Osteocyte (in vitro differentiated cells): ENCODE measurements at places on chromosomes 16 and 17.

DNA sequence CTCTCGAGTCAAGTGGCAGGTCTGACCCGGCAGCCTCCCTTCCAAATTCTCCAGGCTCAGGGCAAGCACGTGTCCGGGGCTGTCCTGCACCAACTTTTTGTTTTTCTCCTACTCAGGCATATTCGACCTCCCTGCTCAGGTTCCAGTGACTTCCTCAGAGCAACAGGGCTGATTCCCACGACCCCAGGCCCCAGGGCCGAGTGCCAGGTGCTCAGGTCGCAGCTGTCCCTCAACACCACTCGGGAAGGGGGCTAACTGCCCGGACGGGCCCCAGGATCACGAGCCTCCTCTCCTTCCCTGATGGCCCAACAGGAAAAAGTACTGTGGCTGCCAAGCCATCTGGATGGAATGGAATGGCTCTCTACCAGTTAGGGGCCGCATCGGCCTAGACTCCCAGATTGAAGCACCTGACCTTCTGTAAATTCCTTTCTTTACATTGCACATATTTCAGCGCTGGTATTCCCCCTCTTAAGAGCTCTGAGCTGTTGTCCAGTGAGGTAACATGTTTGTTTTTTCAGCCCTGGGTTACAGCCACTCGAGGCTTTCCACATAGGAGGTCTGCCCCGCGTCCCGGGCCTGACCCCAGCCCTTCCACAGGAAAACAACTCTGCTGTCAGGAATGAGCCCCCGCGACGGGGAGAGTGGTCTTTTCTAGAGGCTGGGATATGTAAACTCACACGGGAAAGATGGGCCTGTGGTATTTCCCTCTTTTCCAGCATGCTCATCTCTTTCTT is 25.0 kb downstream of the NXN start:
- H3K36me3 ChIP-seq = peaks cover 8% of the 10 kb centered on the region
- DNase-seq = no peak
- peak overlapping the region; percentile 1 for H3K4me3 ChIP-seq

- H3K36me3 ChIP-seq = peaks cover 2% of the 10 kb centered on the region
- no peak overlapping the region for H3K4me3 ChIP-seq
- DNase-seq = peak; percentile 60
Measured at GRCh38 chr16:27424772-27425498, 23.0 kb downstream of the IL21R start.

GRCh38 chr17:77462553-77463497 is 322.1 kb downstream of the SEC14L1 start:
- H3K4me3 ChIP-seq = no peak overlapping the region
- peaks cover 9% of the 10 kb centered on the region for H3K36me3 ChIP-seq
- DNase-seq = no peak
- H3K27me3 ChIP-seq = no peaks in the 10 kb centered on the region
- H3K4me1 ChIP-seq = peaks cover 80% of the 10 kb centered on the region

- H3K27ac ChIP-seq = no peak overlapping the region
- no peaks in the 10 kb centered on the region for H3K4me1 ChIP-seq
- no peak for DNase-seq
- H3K4me3 ChIP-seq = no peak overlapping the region
Measured at GRCh38 chr17:46916211-46916610, 6.7 kb upstream of the GOSR2 start.

GRCh38 chr16:66614161-66614802 is 9.8 kb downstream of the CMTM3 start:
- DNase-seq = no peak
- H3K27me3 ChIP-seq = no peaks in the 10 kb centered on the region
- H3K27ac ChIP-seq = peak overlapping the region; percentile 50
- peaks cover 47% of the 10 kb centered on the region for H3K4me1 ChIP-seq
- no peak overlapping the region for H3K4me3 ChIP-seq

GRCh38 chr17:10120749-10121148 is 77.7 kb downstream of the GAS7 start:
- peaks cover 52% of the 10 kb centered on the region for H3K4me1 ChIP-seq
- H3K36me3 ChIP-seq = no peaks in the 10 kb centered on the region
- no peak overlapping the region for H3K4me3 ChIP-seq
- H3K27ac ChIP-seq = no peak overlapping the region
- H3K27me3 ChIP-seq = no peaks in the 10 kb centered on the region

DNA sequence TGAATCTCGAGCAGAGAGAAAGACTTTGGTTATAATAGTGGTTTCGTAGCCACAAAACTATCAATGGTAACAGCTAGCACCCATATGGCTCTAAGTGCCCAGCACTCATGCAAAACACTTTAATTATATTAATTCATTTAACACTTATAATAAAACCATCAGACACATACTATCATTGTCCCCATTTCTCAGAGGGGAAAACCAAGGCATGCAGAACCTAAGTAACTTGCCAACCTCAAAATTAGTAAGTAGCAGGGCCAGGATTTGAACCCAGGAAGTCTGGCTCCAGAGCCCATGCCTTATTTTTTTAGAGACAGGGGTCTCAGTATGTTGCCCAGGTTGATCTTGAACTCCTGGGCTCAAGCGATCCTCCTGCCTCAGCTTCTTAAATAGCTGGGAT is 145.6 kb upstream of the HS3ST2 start:
- H3K4me1 ChIP-seq = no peaks in the 10 kb centered on the region
- no peaks in the 10 kb centered on the region for H3K27me3 ChIP-seq

DNA sequence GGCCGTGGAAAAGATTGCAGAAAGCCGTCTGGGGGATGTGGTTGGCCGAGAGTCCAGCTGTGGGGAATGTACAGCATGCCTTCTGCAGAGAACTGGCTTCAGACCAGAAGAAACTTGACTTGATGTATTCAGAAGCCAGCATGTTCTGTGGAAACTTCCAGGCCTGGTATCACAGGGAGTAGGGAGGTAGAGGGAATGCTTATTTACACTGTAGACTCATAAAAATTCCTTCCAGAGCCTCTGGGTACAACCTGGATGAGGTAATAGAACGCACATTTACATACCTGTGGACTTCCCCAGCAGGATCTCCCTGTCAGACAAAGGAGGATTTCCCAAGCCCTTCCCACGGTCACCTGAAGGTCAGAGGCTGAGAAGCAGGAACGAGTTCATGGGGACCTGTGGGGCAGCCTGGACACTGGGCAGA is 11.8 kb upstream of the GAS7 start:
- H3K36me3 ChIP-seq = no peaks in the 10 kb centered on the region
- H3K27ac ChIP-seq = peak overlapping the region; percentile 71
- DNase-seq = no peak
- H3K4me1 ChIP-seq = peaks cover 22% of the 10 kb centered on the region

DNA sequence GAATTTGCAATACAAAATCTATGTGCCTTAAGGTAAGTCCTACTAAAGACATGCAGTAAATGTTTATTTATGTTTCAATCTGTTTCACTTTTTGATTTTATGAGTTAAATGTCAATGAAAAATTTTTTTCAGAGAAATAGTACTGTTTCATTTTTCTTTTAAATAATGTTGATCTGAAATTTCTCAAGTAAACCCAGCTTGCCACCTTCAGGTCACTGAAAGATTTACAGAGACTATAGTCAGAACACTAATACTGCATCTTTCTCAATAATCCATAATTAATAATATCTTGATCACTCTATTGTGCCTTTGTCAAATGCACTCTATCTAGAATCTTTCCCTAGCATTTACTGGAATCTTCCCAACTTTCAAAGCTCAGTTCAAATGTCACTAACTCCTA is 6.5 kb upstream of the DHX40 start:
- no peak overlapping the region for H3K4me3 ChIP-seq
- H3K36me3 ChIP-seq = no peaks in the 10 kb centered on the region
- H3K27ac ChIP-seq = no peak overlapping the region
- peaks cover 39% of the 10 kb centered on the region for H3K27me3 ChIP-seq
- DNase-seq = no peak

DNA sequence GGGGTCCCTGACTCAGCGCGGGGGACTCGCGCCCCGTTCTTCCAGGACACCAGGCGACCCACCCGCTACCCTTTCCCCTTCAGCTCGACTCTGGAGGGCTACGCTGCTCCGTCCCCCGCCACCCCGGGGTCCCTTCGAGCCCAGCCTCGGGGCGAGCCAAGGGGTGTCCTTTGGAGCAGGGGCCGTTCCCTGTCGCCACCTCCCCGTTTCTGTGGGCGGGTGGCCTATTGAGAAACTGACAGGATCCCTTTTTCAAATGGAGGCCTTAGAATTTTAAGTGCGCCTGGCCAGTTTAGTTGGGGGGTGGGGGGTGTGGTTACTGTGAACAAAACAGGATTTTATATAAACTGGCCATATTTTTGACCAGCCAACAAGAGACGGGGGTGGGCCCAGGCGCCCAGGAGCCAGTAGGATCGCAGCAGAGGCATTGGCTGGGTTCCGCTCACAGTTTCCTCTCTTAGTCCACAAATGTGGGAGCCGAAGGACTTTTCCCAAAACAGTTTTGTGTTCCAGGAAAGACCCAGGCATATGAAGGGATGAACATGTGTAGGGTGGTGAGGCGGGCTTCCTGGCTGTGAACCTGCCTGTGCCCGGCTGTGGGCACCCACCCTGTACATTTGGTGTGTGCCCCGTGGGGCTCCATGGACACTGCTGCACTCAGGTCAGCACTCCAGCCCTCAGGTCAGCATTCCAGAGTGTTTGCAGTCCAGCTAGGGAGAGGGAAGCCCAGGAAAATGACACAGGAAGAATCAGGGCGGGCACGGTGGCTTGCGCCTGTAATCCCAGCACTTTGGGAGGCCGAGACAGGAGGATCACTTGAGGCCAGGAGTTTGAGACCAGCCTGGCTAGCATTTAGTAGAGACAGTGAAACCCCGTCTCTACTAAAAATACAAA is 722 bp upstream of the TIMP2 start:
- no peak for DNase-seq
- no peaks in the 10 kb centered on the region for H3K27me3 ChIP-seq
- H3K36me3 ChIP-seq = no peaks in the 10 kb centered on the region
- H3K4me3 ChIP-seq = peak overlapping the region; percentile 56
- H3K27ac ChIP-seq = peak overlapping the region; percentile 81

- H3K36me3 ChIP-seq = peaks cover 69% of the 10 kb centered on the region
- H3K4me3 ChIP-seq = no peak overlapping the region
Measured at GRCh38 chr16:70563636-70564035, 40.0 kb downstream of the SF3B3 start.

DNA sequence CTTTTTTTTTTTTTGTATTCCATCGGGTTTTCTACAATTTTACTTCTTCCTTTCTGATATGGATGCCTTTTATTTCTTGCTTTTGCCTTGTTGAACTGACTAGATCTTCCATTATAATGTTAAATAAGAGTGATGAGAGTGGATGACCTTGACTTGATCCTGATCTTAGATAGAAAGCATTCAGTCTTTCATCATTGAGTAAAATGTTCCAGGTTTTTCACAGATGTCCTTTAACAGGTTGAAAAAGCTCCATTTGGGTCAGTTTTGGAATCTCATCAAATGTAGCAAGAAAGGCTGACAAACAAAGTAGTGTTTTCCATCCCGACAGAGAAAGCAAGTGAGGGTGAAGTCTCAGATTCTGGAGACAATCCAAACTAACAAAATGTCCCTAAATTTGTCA is 27.2 kb upstream of the WIPI1 start:
- no peak for DNase-seq
- H3K4me1 ChIP-seq = no peaks in the 10 kb centered on the region
- peaks cover under 1% of the 10 kb centered on the region for H3K36me3 ChIP-seq
- H3K27ac ChIP-seq = no peak overlapping the region
- H3K4me3 ChIP-seq = no peak overlapping the region
- H3K27me3 ChIP-seq = peaks cover 49% of the 10 kb centered on the region

DNA sequence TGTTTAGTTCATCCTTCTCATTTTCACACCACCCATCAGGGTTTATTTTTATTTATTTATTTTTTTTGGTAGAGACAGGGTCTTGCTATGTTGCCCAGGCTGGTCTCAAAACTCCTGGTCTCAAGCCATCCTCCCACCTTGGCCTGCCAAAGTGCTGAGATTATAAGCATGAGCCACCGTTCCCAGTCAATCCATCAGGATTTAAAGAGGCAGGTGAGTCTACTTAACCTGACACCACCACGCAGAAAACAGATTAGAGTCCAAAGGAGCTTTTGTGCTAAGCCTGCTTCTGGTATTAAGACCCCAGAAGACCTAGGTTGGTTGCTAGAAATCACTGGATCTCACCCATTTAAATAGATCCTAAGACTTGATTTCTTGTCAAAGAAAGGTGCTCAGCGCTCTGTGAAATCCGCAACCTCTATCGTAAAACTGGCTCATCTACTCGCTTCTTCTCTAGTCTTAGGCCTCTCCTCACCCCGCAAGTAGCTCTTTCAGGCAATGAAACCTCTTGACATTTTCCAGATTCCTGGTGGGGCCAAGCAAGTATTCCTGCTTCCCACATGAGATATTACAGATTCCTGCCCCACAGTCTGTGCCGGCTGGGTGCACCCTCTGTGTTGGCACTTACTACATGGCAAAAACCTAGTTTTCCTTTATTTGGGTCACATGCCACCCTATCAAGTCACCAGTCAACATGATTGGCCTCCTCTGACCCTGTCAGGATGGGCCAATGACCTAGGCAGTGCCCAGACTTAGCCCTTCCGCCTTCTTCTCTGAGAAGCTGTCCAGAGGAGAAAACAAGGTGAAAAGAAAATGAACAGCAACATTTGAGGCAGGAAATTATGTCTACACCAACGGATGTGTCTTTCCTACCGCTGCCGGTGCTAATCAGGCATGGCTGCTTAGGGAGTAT is 9.0 kb downstream of the PITPNA start:
- H3K27me3 ChIP-seq = no peaks in the 10 kb centered on the region
- H3K36me3 ChIP-seq = peaks cover 26% of the 10 kb centered on the region
- H3K27ac ChIP-seq = no peak overlapping the region
- H3K4me1 ChIP-seq = no peaks in the 10 kb centered on the region

- peaks cover 25% of the 10 kb centered on the region for H3K27me3 ChIP-seq
- H3K4me1 ChIP-seq = peaks cover 3% of the 10 kb centered on the region
- H3K36me3 ChIP-seq = peaks cover 2% of the 10 kb centered on the region
- no peak for DNase-seq
- no peak overlapping the region for H3K27ac ChIP-seq
- no peak overlapping the region for H3K4me3 ChIP-seq
Measured at GRCh38 chr16:15769239-15769638, 87.6 kb downstream of the MYH11 start.

DNA sequence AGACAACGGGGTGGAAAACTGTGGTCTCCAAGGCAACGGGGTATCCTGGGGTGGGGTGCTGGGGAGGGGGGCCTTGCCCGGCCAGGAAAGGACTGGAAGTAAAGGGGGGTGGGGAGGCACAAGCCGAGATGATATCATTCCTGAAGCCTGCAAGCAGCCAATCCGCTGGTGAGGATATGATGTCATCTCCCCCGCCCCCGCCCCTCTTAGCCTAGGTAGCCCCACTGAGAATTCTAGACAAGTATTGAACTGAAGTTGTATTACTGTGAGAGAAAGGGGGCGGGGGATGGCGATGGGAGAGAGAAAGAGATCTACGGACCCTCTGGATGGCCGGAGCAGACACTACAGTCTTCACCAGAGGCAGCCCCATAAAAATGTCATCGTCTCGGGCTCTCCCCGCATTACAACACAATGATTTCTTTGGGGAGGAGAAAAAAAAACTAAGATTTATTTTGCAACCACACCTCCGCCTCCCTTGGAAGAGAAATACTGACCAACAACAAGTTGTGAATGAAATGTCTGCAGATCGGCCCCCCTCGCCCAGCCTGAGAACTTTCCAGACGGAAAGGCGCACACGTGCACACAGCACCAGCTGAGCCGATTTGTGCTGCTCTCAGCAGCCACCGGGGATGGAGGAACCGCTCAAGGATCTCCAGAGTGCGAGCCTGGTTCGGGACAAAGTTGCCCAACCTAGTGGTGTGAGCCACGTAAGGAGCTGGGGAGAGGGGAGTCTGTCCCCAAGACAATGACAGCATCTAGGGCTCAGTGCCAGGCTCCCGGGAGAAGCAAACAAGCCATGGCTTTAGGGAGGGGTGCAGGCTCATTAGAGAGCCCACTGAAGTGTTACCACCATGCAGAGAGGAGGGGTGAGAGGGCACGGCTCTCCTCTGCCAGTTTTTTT is 222.1 kb downstream of the SOX9 start:
- no peaks in the 10 kb centered on the region for H3K36me3 ChIP-seq
- peaks cover 17% of the 10 kb centered on the region for H3K4me1 ChIP-seq
- H3K27me3 ChIP-seq = no peaks in the 10 kb centered on the region

- no peak overlapping the region for H3K27ac ChIP-seq
- no peaks in the 10 kb centered on the region for H3K4me1 ChIP-seq
- H3K4me3 ChIP-seq = no peak overlapping the region
Measured at GRCh38 chr16:1450218-1450617, 5.9 kb upstream of the CCDC154 start.
